ENCODE measurements at places on chromosomes 3 and 15.

DNA sequence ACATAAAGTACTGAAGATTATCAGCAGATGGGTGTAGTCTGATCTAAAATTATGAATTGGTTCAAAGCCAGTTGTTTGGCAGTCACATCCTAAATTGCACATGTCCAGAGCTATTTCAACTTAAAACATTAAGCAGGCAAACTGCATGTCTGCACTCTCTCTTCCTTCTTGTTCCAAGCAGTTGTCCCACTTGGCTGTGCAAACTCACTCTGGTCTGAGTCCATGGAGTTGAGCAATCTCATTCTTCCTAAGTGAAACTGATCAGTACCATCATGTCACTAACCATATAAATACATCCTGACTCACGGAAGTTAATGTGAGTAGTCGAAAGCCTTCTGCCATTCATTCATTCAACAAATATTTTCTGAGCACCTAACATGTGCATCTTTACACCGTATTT lies 353.0 kb downstream of the ROBO1 start:
- peak; percentile 45 for DNase-seq

DNA sequence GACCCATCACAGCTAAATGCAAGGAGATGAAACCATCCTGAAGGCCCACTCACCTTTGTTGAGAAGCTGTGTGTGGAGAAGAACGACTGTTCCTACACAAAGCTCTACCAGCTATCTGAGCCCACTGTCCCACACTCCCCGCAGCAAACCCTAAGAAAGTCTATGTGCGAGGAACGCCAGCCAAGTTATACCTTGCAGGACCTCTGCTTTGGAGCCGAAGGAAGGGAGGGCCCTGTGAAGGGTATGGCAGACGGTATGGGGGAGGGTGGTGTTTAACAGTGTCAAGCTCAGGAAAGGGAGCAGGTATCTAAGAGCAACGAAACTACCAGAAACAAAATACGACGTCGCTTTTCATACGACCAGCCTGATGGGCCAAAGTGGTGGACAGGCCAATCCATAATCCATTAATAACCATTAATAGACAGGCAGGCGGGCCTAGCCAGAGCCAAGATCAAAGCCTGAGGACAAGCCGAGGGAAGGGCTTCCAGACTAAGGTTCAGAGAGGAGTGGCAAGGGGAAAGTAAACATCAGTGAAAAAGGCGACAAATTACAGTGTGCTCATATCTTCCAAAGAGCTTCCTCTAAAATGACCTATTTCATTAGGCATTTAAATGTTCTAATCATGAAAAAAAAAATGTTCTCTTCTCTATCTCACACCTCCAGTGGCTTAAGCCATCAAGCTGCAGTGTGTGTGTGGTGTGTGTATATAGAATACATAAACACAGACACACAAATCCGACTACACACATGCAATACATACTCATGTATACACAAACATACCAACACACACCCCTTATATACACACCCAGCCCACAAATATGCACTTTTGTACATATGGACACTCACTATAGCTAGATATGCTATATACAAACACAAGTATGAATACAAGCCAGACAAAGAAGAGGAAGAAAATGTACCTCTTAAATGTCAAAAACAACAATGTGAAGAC lies 43.9 kb downstream of the PTPN23 start:
- no peak for DNase-seq

DNA sequence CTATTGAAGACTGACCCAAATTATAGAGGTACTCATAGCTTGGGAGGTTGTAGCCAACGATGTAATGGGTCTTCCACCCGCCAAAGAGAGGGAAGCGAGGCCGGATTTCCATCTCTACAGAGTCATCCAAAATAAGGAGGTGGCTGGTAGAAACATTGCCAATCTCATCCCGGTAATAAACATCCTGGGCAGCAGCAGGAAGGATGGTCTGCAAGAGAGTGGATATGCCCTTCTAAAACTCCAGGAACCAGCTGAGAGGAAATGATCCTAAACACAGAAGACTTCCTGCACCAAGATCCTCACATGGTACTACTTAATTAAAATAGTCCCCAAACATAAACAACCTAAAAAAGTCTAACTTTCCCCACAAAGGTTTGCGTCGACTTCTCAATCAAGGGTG lies 20.7 kb downstream of the RPN1 start:
- DNase-seq = no peak

DNA sequence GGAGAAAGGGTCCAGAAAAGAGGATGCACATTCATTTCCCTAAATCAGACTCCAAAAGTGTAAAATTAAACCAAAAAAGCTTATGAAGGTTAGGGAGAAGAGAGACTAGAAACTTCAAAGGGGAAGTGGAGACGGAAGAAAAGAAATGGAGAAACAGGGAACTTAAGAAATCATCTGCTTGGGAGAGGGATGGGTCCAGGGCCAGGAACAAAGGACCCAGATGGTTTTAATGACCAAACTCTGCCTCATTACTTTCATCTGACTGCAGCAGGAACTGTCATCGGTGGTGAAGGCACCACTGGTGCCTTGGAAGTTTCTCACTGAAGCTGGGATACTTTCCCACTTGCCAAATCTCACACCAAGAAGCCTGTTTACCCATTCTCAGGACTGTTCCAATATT lies 70.5 kb upstream of the SLC4A7 start:
- DNase-seq = no peak

DNA sequence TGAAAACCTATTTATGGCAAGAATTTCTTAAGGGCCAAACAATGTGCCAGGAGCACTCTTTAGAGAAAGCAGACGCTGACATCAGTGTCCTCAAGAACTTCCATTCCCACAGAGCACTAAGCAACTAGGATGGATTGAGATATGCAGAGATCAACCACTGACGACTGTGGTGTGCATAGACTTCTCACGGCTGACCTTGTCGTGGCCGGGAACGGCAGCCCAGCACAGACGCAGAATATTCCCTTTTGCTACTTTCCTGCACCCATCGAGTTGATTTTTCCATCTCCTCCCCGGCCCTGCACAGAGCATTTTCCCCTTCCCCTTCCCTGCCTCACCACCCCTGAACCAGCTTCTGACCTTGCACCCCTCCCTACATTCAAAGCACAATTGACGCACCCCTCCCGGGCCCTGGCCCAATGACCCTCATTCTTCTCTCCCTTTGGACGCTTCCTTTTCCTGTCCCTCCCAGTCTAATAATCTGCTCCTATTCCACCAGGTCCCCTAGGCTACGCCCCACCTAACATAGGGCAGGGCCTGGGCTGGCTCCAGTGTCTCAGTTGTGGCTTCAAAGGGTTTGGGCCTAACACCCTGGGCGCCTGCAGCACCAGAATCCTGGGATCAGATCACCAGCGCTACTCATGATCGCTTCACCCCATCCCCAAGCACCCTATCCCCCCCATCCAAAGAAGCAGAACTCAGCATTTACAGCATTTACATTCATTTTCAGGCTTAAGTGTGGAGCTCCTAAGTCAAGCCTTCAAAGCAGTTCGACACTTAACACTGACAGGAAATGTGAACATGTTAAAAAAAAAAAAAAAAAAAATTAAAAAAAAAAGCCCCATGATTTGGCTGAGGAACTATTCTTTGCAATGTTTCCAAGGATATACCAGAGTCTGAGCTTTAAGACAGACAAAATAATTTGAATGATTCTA lies 151.2 kb downstream of the FOXP1 start:
- no peak for DNase-seq

DNA sequence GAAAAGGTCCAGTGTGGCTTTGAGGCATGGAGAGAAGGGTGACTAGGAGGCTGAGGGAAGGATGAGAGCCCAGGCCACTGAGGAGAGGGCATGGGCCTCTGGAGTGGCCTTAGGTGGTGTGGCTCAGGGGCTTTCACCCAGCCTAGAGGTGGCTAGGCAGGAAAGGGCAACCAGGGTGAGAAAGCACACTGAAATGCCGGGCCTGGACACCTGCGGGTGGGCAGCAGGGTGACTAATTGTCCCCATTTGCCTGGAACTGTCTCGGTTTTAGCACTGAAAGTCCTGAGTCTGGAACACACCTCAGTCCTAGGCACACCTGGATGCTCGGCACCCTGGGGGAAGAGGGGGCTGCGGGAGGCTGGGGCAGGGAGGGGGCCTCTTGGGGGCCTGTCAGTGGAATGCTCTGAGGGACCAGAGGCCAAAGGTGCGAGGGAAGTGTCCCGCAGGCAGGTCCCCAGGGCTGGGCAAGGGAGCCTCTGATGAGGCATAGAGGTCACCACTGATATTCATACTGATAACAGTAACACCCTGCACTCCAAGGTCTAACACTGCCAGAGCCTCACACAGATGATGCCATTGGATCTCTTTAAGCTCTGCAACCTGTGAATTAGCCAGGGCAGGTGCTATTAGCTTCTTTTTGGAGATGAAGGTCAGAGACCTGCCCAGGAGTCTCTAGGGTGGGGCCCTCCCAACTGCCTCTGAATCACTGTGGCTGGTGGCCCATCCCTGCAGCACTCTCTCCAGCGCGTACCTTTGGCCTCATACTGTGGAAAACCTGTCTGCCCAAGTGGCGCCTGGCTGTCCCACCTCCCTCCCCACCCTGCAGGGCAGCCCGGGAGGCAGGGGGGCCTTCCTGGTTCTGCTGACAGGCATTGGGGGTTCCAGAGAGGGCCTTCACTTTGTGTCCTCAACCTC lies 3.0 kb upstream of the PHGR1 start:
- no peak for DNase-seq
